NCI-H1436 treated with DMSO at 0.1 percent for 48 hours (cell line): ENCODE measurements at places on chromosomes 13 and 19.

DNA sequence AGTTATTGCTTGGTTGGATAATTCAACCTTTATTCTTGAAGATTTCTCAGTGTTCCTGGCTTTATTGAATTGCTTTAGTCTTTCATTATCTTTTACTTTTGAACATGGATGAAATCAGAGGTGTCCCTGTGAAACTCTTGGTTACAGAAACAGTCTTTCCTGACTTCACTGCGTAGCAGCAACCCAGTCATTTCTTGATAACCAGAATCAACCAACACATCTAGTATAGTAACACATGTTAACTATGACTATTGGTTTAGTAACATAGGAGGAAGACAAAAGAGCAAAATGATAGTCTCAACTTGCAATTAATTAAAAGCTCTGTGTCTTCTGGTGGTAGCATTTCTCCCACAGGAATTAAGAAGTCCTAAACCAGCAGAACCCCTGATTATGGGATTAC, 393.6 kb downstream of the GPC5 start:
- DNase-seq = no peak

DNA sequence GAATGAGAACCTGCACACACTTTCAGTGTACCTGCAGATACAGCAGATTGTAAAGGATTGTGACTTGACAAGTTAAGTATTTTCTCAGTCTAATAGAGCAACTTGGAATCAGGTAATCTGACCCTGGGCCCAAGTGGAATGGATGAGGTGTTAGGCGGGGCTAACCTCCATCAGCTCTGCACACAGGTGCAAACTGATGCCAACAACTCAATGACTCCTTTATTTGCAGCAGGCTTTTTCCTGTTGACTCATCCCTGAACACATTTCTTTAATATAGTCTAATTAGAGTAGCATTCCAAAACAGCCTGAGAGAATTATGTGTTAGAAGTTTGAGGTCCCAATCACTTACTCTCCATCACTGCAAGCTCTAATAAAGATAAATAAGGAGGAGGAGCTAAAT, 48.8 kb downstream of the TPT1 start:
- DNase-seq = no peak

DNA sequence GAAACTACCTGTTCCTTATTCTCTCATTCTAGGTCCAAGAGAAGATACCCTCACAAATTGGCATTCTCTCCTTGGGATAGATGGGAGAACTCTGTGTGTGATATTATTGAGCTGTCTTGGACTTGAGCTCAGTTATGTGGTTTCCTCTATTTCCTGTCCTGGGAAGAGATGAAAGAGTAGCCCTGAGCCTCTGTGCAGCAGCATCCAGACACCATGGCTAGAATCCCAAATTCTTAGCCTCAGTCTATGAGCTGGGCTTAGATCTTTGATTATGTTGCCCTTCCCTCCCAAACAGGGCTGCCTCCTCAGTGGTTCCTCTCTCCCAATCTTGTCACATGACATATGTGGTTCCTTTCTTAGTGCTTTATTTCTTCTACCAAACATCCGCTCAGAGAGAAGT, 290.7 kb downstream of the SPRY2 start:
- DNase-seq = no peak

DNA sequence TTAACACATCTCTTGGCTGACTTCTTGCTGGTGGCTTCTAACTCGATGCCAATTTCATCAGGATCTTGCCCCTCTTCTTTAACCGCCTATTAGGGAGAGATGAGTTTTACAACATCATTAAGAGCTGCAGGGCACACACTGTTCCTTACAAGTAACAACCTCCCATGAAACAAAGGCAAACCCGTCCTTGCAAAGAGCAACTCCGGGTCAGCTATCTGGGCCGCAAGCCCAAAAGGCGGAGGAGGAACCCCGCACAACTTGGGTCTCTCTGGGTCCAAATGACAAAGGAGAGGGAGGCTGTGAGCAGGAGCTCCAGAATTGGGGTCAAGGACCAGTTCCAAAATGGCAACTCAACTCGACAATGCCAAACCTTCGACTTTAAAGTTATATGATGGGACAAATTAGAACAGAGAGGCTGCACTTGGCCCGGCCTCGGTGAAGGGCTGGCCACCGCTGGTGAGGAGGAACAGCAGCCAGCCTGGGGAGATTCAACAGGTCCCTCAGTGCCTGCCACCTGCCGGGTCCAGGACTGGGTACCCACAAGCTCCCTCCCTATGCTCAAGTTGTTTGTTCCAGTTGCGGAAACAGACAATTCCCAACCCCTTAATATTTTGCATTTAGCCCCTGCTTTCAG, 1.1 kb downstream of the SAFB2 start:
- no peak for DNase-seq

DNA sequence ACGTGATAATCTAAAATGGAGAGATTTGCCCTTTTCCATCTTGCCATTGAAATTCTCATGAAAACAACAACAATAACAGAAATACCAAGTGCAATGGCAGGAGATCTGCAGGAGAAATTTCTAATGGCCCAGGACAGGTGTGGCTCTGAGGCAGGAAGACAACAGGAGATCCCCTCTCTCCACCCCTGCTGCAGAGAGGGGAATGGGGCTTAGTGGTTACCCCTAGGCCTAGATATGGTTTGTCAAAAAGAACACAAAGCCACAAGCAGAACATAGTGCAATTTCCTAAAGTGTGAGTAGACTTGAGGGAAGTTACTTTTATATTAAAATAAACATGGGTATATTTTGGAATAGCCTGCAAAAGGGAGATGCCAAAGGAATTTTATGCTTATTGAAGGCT, 369.5 kb downstream of the KCNRG start:
- no peak for DNase-seq

- DNase-seq = no peak
These were observed 1.6 kb upstream of the C19orf38 start for GRCh38 chr19:10846500-10847202.

- no peak for DNase-seq
These were observed 154.0 kb upstream of the GPR12 start for GRCh38 chr13:26914624-26915023.

DNA sequence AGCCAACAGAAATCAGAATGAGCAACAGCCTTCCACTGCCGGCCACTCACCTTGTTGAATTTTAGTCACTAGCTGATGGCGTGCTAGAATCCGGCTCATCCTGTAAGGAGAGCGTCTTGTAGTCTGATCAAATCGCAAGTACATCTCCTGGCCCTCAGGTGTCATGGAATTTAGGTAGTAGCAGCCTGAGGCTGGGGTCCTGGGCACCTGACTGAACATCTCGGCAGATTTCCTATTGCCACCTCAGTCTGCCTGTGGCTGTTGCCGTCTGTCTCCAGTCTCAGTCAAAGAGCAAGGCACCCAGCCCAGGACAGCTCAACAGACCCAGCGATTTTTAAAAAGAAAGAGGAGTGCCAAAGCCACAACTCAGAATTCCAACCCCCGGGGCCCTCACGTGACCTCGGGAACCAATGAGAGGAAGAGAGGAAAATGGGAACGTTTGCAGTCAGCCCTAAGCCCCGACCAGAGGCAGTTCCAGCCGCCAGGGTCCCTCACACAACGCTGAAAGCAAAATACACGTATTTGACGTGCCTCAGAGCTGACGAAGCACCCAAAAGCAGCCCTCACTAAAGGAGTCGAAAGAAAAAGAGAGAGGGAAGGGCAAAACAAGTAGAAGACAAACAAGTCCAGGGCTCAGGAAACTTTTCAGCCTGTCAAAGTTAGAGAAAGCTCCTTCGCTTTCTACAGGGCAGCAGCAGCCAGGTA, at the start of gene STARD13:
Gene STARD13, minus strand, starts transcription at position 336 of the 705 bp plus-strand sequence. Its CDS starts 117 bp downstream, at position 219.
- no peak for DNase-seq

DNA sequence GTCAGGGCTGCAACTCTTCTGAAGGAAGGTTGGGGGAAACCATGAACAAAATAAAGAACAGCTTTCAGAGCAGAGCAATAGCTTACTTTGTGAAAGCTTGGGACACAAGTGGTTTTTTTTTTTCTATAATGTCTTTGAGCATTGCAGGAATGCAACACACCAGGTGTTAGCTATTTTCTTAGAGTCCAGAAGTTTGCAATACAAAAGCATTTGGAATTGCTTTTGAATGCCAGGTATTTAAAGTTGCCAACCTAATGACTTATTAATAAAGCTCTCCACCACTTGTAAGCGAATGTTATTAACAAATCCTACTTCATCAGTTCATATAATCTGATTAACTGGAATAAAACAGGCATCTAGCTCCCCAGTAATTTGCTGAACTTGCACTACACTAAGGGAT, 172.6 kb downstream of the NUFIP1 start:
- no peak for DNase-seq

DNA sequence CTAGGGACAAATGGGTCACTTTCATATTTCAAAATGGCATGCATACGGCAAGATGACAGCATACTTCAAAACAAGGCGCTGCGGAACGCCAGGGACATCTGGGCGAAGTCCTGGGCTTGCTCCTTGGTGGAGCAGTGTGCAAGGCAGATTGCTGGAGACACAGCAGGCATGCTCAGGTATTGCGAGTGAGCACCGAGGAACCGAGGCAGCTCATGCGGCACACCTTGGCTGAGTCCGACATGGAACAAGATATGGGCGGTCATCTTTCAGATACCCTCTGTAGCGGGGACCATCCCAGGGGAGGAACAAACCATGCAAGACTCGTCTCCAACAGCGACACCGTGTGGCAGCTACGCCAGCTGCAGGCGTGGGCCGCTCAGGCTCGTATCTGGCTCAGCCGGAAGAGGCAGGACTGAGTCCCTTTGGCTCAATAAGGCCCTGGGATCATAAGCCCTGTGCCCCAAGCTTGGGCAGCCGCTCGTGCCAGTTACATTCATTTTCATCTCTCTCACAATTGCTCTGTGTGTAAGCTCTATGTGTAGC, 112.4 kb downstream of the NUFIP1 start:
- no peak for DNase-seq

DNA sequence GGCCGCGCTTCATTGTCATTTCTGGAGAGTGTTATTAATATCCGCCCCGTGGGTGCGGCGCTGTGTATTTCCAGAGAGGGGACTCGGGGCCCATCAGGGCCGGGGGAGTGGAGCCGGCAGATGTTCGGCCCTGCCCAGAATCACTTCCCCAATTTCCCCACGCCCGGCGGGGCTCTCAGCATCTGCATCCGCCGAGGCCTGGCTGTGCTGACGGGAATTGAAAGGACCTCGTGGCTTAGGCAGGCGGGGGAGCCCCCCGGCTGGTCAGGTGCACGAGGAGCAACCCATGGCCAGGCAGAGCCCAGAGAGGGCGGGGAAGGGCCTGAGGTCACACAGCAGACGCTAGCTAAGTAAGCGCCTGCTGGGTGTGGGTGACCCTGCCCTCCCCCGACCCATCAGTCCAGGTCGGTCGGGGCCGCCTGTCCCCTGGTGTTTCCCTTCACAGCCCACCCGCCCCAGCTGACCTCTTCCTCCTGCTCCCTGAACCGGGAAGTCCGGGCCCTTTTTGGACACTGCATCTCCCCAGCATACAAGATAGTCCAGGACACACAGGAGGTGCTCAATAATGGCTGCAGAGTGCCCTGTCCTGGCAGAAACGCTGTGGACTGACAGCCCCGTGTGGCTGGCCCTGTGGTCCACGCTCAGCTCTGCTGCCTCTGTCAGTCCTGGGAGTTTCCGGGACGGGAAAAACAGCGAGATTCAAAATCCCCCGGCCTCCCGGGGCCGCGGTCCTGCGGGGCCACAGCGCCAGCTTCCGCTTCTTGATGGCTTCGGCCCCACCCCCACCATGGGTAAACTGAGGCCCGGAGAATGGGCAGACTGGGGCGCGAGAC, 22.1 kb downstream of the ARID3A start:
- DNase-seq = no peak

- DNase-seq = no peak
These were observed 614.5 kb downstream of the TBC1D4 start for GRCh38 chr13:74867460-74867859.

GRCh38 chr13:73261739-73262216, 203.0 kb downstream of the KLF5 start:
- no peak for DNase-seq

GRCh38 chr13:29046588-29046987, 226.4 kb downstream of the MTUS2 start:
- no peak for DNase-seq

DNA sequence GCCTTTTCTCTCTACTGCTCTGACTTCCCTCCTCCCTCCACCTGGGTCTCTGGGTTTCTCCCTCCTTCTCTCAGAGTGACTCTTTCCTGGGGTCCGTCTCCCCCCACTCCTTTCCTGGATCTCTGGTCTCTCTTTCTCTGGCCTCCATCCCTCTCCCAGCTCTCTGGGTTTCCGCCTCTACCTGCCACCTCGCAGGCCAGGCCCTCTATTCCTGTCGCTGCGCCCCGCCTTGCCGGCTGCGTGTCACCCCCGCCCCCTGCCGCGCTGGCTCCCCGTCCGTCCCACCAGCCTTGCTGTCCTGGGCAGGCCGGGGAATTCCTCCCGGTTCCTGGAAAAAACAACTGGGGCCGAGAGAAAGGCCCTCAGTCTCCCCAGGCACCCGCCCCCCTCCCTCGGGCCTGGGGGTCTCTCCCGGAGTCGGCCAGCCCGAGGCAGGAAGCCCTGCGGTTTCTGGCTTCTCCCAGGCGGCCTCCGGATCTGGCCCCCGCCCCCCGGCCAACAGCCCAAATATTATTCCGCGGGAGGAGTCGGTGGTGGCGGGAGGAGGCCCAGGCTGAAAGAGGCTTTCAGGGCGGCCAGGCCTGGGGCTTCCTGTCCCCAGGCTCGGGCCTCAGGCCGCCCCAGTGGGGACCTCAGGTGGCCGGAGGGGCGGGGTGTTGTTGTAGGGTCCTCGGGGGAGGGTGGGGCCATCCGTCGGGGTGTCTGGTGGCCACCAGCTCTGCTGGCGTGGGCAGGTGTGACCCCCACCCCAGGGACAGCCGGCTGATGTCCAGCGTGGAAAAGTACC, 9.3 kb downstream of the IRF2BP1 start:
- no peak for DNase-seq

DNA sequence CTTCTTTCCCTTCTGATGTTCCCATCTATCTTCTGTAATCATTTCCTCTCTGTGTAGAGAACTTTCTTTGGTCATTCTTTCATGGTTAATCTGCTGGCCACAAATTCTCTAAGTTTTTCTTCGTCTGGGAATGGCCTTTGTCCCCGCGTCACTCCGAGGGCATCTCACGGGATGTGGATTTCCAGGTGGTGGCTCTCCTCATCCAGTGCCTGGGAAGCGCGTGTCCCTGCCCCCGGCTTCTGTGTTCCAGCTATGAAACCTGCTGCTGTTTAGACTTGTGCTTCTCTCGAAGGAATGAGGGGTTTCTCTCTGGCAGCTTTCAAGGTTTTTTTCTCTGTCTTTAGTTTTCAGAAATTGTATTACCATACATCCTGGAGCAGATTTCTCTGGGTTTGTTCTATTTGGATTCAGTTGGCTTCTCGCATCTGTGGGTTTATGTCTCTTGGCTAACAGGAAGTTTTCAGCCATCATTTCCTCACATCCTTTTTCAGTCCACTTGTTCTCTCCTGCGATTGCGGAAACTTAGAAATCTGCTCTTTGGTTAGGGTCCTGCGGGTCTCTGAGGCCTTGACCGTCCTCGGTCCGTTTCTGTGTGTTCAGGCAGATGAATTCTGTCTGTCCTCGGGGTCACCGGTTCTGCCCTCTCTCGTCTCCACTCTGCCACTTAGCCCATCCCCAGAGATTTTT, 36.9 kb upstream of the DCUN1D2 start:
- DNase-seq = no peak

DNA sequence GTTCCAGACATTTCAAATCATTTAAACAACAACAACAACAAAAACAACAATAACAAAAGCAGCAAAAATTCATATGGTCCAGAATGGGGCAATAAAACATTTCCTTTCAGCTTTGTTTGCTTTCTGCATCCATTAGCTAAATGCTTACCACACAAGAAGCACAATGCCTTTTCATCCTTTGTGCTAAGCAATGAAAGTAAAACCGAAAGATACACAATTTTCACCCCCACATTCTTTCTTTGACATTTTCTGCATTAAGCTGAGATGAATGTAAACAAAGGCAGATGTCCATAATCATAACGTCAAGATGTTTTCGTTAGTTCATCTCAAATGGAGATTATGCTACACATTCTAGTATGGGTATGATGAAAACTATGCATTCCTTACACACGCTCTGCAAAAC, 568.5 kb downstream of the SLITRK6 start:
- no peak for DNase-seq
